ENCODE measurements at places on chromosomes 4 and X.

- DNase-seq, result no peak
Measured at GRCh38 chr4:134740290-134740689, 538.7 kb upstream of the PABPC4L start.

DNA sequence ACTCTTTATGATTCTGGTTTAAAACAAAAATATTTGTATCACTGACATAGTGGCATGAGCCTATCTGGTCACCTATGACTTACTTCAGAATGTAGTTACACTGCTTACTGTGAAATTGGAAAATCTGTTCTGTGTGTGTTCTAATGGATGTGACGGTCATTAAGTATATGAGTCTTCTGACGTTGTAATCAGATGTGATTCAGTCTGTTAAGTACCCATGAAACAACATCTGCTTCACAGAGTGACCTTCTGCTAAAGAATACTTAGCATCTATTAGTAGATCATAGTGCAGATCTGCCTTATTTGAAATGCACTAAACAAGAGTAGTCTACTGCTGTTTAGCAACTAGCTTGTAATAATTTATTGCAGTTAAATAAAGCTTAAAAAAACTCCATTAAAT lies 317.1 kb downstream of the DCTD start:
- DNase-seq, result no peak

- DNase-seq, result no peak
Measured at GRCh38 chr4:61067381-61067780, 132.7 kb upstream of the ADGRL3 start.

- no peak for DNase-seq
Measured at GRCh38 chrX:43949669-43950068, 23.5 kb downstream of the NDP start.

DNA sequence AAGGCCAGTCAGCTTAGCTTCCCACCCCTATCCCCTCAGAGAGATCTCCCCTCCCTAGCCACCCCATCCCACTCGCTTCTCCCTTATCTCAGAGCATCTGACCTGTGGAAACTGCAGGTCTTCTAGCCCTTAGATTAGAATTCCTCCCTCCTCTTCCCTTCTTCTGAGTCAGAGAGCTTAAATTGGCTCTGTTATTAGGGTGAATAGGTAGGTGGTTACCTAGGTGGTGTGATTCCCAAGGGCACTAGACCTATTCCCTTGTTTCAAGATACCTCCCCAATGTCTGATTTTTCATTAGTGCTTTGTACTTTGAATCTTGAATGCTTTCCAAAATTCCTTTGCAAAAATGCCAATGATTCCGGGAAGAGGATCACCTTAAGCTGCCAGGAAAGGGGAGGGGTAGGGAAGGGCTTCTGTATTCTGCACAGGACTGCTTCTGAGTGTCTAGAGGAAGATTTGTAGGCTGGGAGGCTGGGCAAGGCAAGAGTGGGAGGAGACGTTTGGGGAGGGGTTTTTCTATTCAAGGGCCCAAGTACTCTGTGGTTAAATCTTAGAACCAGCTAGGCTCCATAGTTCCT lies 24.5 kb upstream of the MSN start:
- peak; percentile 4 for DNase-seq

- DNase-seq, result peak; percentile 13
Measured at GRCh38 chrX:11566789-11567188, 98.9 kb downstream of the ARHGAP6 start.

GRCh38 chr4:108080747-108081146 lies 88.0 kb downstream of the LEF1 start:
- DNase-seq, result no peak

GRCh38 chr4:101851672-101852071 lies 61.1 kb downstream of the BANK1 start:
- no peak for DNase-seq
